SJSA1 (cell line): ENCODE measurements at places on chromosomes 4 and X. TPM values are rescaled to one million over a fixed set of nuclear protein-coding genes. Genes with fewer than 3 reads are reported as not detected.
A peak's percentile ranks its signal among the peaks of the same experiment; 100 is the strongest.

- H3K27ac ChIP-seq = peak overlapping the region; percentile 78
- H3K36me3 ChIP-seq = no peaks in the 10 kb centered on the region
- peak; percentile 67 for DNase-seq
- H3K27me3 ChIP-seq = no peaks in the 10 kb centered on the region
- H3K4me1 ChIP-seq = peaks cover 33% of the 10 kb centered on the region
- H3K4me3 ChIP-seq = no peak overlapping the region
Measured at GRCh38 chrX:115372152-115372551, 82.6 kb downstream of the LUZP4 start.

- no peak for DNase-seq
- no peaks in the 10 kb centered on the region for H3K4me1 ChIP-seq
- peaks cover 46% of the 10 kb centered on the region for H3K27me3 ChIP-seq
- no peak overlapping the region for H3K27ac ChIP-seq
- no peak overlapping the region for H3K4me3 ChIP-seq
Measured at GRCh38 chr4:76058888-76059426, 15.6 kb upstream of the ART3 start.

- no peaks in the 10 kb centered on the region for H3K36me3 ChIP-seq
- H3K27ac ChIP-seq = no peak overlapping the region
- H3K27me3 ChIP-seq = no peaks in the 10 kb centered on the region
Measured at GRCh38 chr4:38768968-38769394, 13.8 kb downstream of the TLR10 start.

GRCh38 chr4:28176942-28177341 lies 1316.3 kb downstream of the STIM2 start:
- DNase-seq = no peak
- no peaks in the 10 kb centered on the region for H3K4me1 ChIP-seq
- H3K27me3 ChIP-seq = no peaks in the 10 kb centered on the region
- no peak overlapping the region for H3K4me3 ChIP-seq
- H3K36me3 ChIP-seq = no peaks in the 10 kb centered on the region
- no peak overlapping the region for H3K27ac ChIP-seq

DNA sequence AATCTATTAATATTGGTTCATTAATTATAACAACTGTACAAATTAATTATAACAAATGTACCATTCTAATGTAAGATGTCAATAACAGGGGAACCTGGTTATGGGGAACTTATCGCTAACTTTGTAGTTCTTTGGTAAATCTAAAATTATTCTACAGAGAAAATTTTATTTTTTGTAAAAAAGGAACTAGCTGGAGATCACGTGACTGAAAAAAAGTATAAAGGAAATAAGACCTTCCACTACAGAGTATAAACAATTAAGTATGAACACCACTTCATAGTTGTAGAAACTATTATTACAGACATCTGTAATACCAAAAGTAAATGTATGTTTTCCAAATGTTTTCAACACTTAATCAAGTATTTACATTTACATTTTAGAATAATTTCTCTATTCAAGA lies 77.9 kb upstream of the DKK2 start:
- H3K4me1 ChIP-seq = no peaks in the 10 kb centered on the region
- H3K36me3 ChIP-seq = no peaks in the 10 kb centered on the region
- no peak for DNase-seq
- H3K4me3 ChIP-seq = no peak overlapping the region

- no peak for DNase-seq
- H3K4me3 ChIP-seq = no peak overlapping the region
- H3K36me3 ChIP-seq = no peaks in the 10 kb centered on the region
- H3K27me3 ChIP-seq = peaks cover 58% of the 10 kb centered on the region
Measured at GRCh38 chr4:94762326-94762725, 4.6 kb downstream of the BMPR1B start.

DNA sequence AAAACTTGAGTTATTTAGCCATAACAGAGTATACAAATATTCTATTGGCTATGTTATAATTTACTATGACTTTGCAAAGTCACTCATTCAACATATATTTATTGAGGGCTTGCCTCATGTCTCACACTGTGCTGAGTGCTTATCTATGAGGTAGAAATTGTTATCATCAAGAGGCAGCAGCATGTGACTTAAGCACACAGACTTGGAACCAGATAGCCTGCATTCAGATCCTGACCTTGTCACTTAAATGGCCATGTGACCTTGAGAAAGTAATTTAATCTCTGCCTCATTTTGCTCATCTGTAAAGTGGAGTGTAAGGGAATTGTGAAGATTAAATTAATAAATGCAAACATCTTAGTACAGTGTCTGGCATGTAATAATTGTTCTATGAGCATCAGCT lies 10.1 kb upstream of the EXOSC9 start:
- no peaks in the 10 kb centered on the region for H3K27me3 ChIP-seq
- DNase-seq = no peak
- peak overlapping the region; percentile 65 for H3K27ac ChIP-seq

DNA sequence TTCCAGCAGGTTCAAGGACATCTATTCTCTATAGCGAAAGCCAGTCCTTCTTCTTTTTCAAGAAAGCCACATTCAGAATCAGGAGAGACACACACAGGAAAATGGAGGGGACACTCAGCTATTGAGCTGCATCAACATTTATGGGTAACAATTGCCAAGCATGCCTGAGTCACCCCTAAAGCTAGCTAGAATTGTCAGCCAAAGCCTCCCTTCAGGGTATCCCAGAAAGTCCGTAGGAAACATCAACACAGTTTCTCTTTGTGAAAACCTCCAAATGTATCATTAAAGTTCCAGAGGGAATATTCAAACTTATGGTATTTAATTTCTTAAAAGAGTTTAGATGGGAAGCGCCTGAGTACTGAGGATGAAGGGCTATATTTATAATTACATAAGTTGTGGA lies 331.1 kb upstream of the SLC7A11 start:
- H3K4me3 ChIP-seq = no peak overlapping the region
- H3K4me1 ChIP-seq = no peaks in the 10 kb centered on the region
- H3K27me3 ChIP-seq = no peaks in the 10 kb centered on the region
- no peak overlapping the region for H3K27ac ChIP-seq
- no peaks in the 10 kb centered on the region for H3K36me3 ChIP-seq
- no peak for DNase-seq

The TCEAL2 gene
- not detected in 2 replicates for total RNA-seq

GRCh38 chrX:24498975-24499374 lies 33.9 kb downstream of the PDK3 start:
- no peak for DNase-seq
- H3K36me3 ChIP-seq = no peaks in the 10 kb centered on the region
- no peak overlapping the region for H3K4me3 ChIP-seq
- no peaks in the 10 kb centered on the region for H3K27me3 ChIP-seq

The GUCY1A1 gene
- not detected in 2 replicates for total RNA-seq

DNA sequence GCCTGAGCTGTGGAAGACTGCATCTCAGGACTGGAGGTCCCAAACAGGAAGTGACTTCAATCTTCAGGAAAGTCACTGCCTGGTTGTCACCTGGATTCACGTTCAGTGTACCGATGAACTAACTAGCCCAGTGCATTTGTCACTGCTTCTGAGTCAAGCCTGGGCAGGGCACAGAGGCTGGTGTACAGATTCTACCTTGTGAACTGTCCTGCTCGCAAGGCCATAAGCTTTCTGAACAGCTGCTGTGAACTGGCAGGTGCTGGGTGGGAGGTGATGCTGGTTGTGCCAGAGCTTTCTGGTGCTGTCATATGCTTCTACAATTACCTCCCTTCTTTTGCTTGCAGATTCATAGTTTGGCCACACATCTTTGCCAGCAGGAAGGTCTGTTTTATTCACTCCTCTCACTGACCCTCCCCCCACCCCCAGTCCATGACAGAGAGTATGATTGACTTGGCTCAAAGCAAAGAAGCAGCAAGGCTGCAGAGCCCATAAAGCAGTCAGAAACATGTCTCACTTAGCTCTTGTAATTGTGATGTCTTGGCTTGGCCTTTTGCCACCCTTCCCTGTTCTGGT lies 40.5 kb downstream of the ZCCHC12 start:
- no peak for DNase-seq
- no peak overlapping the region for H3K27ac ChIP-seq
- no peaks in the 10 kb centered on the region for H3K36me3 ChIP-seq

DNA sequence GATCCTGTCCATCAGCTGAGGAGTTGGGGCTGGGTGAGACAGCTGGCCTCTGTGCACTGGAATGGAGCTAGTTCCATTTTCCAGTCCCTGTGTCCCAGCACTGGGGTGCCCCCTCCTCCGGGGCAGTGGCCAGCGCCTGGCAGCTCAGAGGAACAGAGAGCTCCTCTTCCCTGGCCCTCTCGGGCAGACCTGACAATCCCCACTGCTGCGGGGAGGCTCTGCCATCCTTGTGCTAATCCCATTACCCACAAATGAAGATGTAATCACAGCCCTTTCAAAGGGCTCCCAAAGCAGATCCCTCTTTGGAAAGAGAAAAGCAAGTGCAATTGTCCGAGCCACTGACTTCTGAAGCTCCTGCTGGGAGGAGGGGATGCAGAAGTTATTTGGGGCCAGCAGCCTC lies 75.1 kb upstream of the MSX1 start:
- H3K27ac ChIP-seq = no peak overlapping the region
- DNase-seq = no peak
- H3K4me1 ChIP-seq = no peaks in the 10 kb centered on the region

DNA sequence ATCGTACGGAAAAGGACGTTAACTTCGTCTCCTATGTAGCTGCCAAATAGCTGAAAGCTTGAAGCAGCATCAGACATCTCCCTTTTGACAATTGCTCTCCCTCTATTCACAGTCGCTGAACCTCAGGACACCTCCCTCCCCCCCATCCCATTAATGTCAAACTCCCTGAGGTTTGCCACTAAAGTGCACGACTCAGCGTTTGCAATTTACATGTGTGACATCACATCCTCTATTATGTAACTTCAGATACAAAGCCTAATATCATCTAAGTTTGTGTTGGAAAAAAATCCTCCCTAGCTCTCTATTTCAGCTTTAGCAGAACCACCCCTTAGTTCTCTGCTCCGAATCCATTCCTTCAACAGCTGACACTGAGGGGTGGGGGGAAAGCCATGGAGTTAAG lies 5.5 kb upstream of the NR3C2 start:
- H3K27me3 ChIP-seq = peaks cover 59% of the 10 kb centered on the region
- no peak for DNase-seq
- H3K4me1 ChIP-seq = peaks cover 25% of the 10 kb centered on the region
- H3K27ac ChIP-seq = no peak overlapping the region

- H3K36me3 ChIP-seq = no peaks in the 10 kb centered on the region
- no peak for DNase-seq
- no peaks in the 10 kb centered on the region for H3K27me3 ChIP-seq
- H3K27ac ChIP-seq = no peak overlapping the region
Measured at GRCh38 chr4:42716996-42717395, 60.1 kb upstream of the ATP8A1 start.

The FAM9B gene
- total RNA-seq = not detected in 2 replicates

The TCEAL6 gene
- total RNA-seq = not detected in 2 replicates

DNA sequence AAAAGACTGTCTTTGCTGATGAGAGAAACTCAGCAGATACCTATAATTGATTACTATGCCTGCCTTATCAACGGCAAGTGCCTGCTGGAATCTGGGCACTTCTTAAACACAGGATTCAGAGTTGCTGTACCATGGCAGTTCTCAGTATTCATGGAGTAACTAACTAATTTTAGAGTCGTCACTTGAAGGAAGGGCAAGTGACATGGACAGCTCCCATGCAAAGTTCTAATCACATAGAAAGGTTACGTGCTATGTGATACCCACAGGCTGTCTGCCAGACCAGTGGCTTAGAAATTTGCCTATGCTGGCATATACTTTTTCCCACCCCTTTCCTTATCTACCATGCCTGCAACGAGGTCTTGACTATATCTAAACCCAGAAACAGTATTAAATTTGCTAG lies 931.1 kb upstream of the TENM3 start:
- H3K4me3 ChIP-seq = no peak overlapping the region
- no peak overlapping the region for H3K27ac ChIP-seq
- no peak for DNase-seq
- no peaks in the 10 kb centered on the region for H3K4me1 ChIP-seq

GRCh38 chrX:9465380-9466123 lies 694 bp downstream of the TBL1X start:
- no peaks in the 10 kb centered on the region for H3K27me3 ChIP-seq
- peak overlapping the region; percentile 78 for H3K4me3 ChIP-seq
- DNase-seq = no peak
- peaks cover 37% of the 10 kb centered on the region for H3K4me1 ChIP-seq
- peaks cover 4% of the 10 kb centered on the region; the same call in 1 of the 2 replicates for H3K36me3 ChIP-seq

The KLHL13 gene
- total RNA-seq = 9.4 and 20.1 TPM in 2 replicates

- peaks cover 40% of the 10 kb centered on the region for H3K4me1 ChIP-seq
- no peak overlapping the region for H3K4me3 ChIP-seq
- no peaks in the 10 kb centered on the region for H3K36me3 ChIP-seq
- no peaks in the 10 kb centered on the region for H3K27me3 ChIP-seq
Measured at GRCh38 chr4:146311238-146311970, 97.1 kb downstream of the REELD1 start.

GRCh38 chr4:163556177-163556576 lies 61.7 kb downstream of the TMA16 start:
- no peaks in the 10 kb centered on the region; the same call in 1 of the 2 replicates for H3K27me3 ChIP-seq
- H3K4me1 ChIP-seq = no peaks in the 10 kb centered on the region
- no peak for DNase-seq
- H3K4me3 ChIP-seq = no peak overlapping the region
- H3K27ac ChIP-seq = no peak overlapping the region

DNA sequence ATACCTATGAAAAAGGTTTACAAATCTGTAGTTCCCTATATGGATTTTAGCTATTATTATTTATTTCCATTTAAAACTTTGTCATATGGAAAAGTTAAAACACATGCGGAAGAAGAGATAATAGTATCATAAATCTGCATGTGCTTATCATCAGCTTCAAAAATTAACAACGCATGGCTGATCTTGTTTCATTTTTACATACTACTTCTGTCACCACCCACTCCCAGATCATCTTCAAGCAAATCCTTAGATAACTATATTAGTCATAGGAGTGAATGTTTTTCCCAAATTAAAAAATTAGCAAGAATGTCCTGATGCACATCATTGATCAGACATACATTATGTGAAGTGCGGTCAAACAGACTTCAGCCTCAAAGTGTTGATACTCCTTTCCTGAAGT lies 24.6 kb upstream of the MOB1B start:
- no peak for DNase-seq
- no peak overlapping the region for H3K27ac ChIP-seq
- no peak overlapping the region for H3K4me3 ChIP-seq
- H3K27me3 ChIP-seq = 0 out of 2 replicates have a peak, but pooled peaks cover 2% of the 10 kb centered on the region

GRCh38 chrX:71586929-71587328 lies 8.7 kb downstream of the GCNA start:
- no peak overlapping the region for H3K4me3 ChIP-seq
- H3K27ac ChIP-seq = no peak overlapping the region
- H3K36me3 ChIP-seq = no peaks in the 10 kb centered on the region
- no peaks in the 10 kb centered on the region for H3K27me3 ChIP-seq

The HSFX2 gene
- not detected in 2 replicates for total RNA-seq

The PCSK1N gene
- total RNA-seq = 2.7 and 3.2 TPM in 2 replicates

DNA sequence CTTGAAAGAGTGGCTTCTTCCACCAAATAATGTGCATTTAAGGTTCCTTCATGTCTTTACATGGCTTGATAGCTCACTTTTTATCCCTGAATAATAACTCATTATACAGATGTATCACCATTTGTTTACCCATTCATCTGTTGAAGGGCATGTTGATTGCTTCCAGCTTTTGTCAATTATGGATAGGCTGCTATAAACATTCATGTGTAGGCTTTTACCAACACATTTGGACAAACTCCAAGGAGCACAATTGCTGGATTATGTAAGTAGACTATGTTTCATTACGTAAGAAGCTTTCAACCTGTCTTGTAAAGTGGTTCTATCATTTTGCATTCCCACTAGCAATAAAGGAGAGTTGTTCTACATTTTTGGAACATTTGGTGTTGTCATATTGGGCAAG lies 2637.0 kb downstream of the PCDH7 start:
- no peaks in the 10 kb centered on the region for H3K4me1 ChIP-seq
- no peak overlapping the region for H3K27ac ChIP-seq
- DNase-seq = no peak
- no peak overlapping the region for H3K4me3 ChIP-seq
- H3K27me3 ChIP-seq = no peaks in the 10 kb centered on the region

The VCX2 gene
- not detected in 2 replicates for total RNA-seq

The FSTL5 gene
- not detected in 2 replicates for total RNA-seq
